ENCODE measurements at places on chromosomes 11 and 22.

DNA sequence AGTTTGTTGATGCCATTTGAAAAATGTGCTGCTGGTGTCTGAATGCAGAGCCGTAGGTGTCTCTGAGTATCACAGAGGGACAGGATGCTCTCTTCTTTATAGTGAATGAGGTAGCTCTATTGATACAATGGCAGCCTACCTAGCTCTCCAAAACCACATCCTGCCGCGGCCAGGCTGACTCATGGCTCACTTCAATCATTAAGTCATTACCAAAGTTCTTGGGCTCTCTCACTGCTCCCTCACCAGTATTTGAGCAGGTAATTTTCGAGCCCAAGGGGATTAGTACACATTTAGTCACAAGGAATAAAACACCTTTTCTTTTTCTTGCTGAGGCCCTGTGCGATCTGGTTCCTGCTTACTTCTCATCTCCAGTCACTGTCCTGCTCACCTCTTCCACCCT is 509.0 kb upstream of the LARGE1 start:
- DNase-seq: no peak

DNA sequence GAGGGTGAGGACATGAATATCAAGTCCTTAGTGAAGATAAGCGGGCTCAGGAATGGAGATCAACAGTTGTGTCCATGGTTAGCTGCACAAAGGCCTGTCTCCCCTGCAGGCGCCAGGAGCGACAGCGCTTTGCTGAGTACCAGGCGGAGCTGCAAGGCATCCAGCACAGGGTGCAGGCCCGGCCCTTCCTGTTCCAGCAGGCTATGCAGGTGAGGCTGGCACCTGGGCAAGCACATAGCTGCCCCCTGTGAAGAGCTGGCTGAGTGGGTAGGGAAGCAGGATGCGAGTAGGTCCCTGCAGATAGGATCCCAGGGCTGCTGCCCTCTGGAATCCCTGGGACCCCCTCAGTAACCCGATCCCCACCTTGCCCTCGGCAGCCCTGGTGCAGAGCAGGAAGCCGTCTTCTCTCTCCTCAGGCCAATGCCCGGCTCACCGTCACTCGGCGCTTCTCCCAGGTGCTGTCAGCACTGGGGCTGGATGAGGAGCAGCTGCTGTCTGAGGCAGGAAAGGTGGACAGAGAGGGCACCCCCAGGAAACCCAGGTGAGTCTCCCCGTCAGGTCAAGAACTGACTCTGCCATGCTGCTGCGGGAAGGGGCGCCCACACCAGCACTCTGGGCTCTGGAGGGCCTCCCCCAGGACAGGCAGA is 2.6 kb upstream of the SART1 start:
- no peak for DNase-seq

- DNase-seq: no peak
Measured at GRCh38 chr11:130882138-130882551, 34.1 kb downstream of the SNX19 start.

DNA sequence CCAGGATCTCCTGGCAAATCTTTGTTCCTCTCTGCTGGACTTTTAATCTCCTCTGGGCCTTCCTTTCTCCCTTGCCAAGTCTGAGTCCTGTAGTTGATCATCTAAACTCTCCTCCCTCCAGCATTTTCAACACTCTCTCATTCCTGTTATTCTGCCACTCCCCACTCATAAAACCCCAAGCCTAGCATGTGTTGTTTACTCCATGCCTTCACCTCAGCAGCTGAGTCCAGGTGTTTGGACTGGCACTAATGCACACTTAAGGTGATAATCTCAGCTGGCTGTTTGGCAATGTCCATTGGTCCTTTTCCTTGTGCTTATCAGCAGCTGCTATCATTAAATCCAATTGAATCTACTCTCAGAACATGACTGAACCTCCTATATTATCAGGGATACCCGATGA is 876.8 kb upstream of the TENM4 start:
- DNase-seq: no peak

GRCh38 chr11:73152861-73153483 is 10.9 kb upstream of the FCHSD2 start:
- DNase-seq: no peak

All from AML-193 (cell line).